Fibroblast of skin of left biceps (primary cell): ENCODE measurements at places on chromosomes 2 and 18.

DNA sequence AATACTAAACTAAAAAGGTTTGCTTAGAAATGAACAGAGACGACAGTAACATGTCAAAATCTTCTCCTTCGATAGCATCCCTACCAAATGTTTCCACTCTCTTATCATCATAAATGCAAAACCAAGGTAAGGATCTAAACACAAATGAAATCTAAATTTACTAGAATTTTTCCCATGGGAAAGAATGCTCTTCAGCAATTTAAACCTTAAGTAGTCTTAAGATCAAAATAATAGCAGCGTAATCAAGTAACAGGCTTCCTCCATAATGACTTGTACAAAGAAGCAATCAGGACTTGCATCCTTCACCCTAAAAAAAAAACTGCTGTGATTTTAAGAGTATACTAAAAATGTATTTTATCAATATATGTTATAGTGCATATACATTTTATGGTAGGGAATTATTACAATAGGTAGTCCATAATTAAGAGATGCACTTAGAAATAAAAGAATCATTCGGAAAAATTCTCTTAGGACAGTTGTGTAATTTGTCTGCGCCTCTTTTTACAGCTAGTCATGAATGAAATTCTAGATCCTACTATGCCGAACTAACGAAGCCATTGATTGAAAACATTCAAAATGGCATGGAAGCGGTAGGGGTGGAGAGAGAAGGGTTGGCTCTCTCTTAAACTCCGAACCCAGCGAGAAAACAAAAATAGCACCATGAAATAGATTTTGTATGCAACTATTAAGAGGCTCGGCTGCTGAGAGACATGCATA, 1.3 kb downstream of the PGAP1 start:
- no peak for DNase-seq

- no peak for DNase-seq
Measured at GRCh38 chr2:82667491-82667890, 1791.6 kb downstream of the SUCLG1 start.

- no peak for DNase-seq
Measured at GRCh38 chr2:236511266-236511665, 58.4 kb upstream of the ACKR3 start.

DNA sequence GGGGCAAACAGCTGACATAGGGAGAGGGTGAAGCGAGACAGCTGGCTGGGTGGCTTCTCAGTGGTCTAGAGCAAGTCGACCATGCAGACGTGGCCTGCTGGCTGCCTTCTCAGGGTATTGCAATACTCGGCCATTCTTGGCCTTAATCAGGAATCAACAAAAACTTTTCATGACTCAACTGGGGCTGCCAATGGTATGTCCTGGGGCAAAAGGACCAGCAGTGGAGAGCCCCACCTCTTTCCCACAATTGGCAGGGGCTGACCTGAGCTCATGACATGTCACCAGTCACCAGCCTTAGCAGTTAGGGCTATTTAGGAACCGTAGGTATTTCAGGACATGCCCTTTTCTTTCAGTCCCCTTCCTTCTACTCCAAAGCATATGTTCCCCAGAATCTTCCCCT, 19.1 kb downstream of the PLA2R1 start:
- no peak for DNase-seq

DNA sequence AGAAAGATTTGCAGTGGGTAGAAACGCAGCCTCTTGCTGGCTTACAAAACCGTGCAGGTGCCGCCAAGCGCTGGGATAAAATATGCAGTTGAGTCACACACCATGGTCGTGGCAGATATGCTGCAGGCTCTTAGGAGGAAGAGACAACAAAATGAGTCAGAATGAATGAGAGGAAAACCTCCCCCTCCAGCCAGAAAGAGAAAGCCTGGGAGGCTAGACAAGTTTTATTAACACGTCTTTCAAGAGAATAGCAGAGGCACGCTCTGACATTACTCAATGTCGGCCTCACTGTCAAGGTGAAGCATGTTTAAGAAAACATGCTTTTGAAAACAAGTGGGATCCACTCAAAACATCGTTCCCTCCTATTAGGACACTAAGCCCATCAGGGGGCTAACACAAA, 37.1 kb upstream of the ZCCHC2 start:
- DNase-seq, result peak; percentile 11
